Stimulated activated CD8-positive, alpha-beta memory T cell treated with anti-CD3 and anti-CD28 coated beads, Interleukin-2, amount 100 ng/mL, for 48 hours (primary cell): ENCODE measurements at places on chromosomes 1 and 21.
A peak's percentile ranks its signal among the peaks of the same experiment; 100 is the strongest.

GRCh38 chr1:163085041-163085903 is 16.1 kb downstream of the RGS4 start:
- no peak for DNase-seq

- no peak for DNase-seq
Measured at GRCh38 chr1:208302699-208303238, 58.6 kb upstream of the PLXNA2 start.

- no peak for DNase-seq
Measured at GRCh38 chr1:78533527-78533926, 42.8 kb downstream of the PTGFR start.

DNA sequence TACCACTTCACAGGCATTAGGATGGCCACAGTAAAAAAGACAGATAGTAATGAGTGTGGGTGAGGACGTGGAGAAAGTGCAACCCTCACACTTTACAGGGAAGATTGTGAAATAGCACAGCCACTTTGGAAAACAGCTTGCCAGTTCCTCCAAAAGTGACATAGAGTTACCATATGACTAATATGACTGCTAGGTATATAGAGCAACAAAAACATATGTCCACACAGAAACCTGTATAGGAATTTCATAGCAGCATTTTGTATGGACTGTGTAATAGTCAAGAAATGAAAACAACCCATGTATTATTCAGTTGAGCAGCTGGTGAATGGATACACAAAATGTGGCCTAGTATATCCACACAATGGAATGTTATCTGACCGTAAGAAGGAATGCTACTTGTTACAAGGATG is 30.4 kb upstream of the LBR start:
- DNase-seq, result no peak

GRCh38 chr1:33181921-33182341 is at the start of gene TRIM62:
TRIM62 (minus strand) TSS chr1:33182043; CDS start chr1:33181432, 611 bp downstream.
- peak; percentile 69 for DNase-seq
